ENCODE measurements at places on chromosomes 5 and 9.

DNA sequence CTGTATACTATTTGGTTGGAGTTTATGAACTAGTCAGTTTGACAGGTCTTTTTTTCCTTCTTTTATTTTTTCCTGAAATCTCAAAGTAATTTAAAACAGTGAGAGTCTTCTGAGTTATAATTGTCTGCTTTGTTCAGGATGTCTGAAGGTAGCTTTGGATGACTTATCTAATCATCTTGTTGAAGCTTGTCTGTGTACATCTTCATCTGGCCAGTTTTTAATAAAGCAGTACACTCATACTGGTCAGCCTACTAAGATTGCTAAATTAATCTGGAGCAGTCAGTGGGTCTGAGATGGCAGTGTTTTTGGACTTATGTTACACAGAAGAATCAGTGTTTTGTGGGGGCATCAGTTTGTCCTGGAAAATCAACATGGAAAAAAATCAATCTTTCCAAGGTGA lies 482.4 kb downstream of the CDH10 start:
- no peaks in the 10 kb centered on the region for H3K4me1 ChIP-seq
- no peaks in the 10 kb centered on the region for H3K27me3 ChIP-seq
- H3K27ac ChIP-seq: no peak overlapping the region
- H3K36me3 ChIP-seq: no peaks in the 10 kb centered on the region

DNA sequence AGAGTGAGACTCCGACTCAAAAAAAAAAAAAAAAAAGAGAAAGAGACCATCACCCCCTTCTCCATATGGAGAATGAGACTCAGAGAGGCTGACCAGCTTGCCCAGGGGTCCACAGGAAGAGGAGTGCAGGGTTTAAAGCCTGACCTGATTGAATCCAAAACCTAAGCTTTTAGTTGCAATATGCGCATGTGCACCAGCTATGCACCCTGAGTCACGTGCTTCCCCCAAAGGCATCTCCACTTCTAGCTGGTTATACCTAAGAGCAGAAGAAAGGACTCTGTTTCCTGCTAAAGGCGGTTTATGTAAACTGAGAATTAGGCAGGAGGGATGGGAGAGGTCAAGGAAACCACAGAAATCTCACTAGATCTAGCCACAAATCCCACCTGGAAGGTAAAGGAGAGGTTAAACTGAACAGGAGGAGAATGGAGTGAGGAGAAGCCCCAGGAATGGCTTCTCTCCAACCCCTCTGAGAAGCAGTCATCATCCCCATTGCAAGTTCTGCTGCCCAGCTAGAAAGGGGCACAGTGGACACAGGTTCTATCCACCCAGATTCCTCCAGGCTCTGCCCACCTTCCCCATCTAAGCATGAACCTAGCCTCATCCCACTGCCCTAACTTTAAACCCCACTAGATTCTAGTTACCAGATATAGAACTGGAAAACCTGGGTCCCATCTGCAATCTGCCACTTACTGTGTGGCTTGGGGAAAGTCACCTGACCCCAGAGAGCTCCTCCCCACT lies 171.3 kb downstream of the ACTL7B start:
- no peaks in the 10 kb centered on the region for H3K4me1 ChIP-seq
- no peaks in the 10 kb centered on the region for H3K36me3 ChIP-seq
- no peaks in the 10 kb centered on the region for H3K27me3 ChIP-seq
- H3K4me3 ChIP-seq: no peak overlapping the region
- DNase-seq: no peak

GRCh38 chr9:99167694-99168093 lies 54.0 kb downstream of the ALG2 start:
- no peak for DNase-seq
- H3K36me3 ChIP-seq: no peaks in the 10 kb centered on the region

GRCh38 chr5:180975338-180975737 lies 13.3 kb upstream of the BTNL3 start:
- no peak for DNase-seq
- H3K36me3 ChIP-seq: no peaks in the 10 kb centered on the region
- no peaks in the 10 kb centered on the region for H3K27me3 ChIP-seq
- H3K4me1 ChIP-seq: no peaks in the 10 kb centered on the region

- H3K4me3 ChIP-seq: no peak overlapping the region
- no peaks in the 10 kb centered on the region for H3K27me3 ChIP-seq
- peak; percentile 20 for DNase-seq
- no peaks in the 10 kb centered on the region for H3K36me3 ChIP-seq
These were observed 132.4 kb upstream of the EPB41L4A start for GRCh38 chr5:112551419-112552032.

DNA sequence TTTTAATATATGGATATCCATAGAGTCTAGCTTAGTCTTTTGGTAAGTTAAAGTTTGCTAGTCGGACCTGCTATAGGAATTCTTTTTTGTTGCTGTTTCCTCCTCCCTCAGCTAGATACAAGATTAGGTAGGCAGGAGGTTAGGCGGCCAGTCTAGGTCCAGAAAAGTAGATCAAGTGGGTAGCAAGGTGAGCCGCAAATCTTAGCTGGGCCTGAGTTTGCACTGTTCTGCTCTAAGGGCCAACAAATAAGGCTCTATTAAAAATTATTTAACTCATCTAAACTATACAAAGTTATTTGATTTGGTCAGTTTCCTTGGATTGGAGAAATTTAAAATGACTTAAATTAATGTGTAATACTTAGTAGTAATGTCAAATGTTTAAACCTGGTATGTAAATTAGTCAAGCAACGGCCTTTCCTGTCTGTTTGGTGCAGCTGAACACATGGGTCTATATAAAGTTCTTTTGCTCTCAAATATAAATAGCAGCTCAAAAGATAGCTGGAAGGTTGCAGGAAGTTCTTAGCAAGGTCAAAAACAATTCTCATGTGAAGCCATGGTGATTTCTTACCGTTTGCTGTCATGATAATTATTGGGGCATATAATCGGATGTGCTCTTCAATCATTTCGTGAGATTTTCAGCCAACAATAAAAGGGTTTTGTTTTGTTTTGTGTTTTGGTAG lies 72.0 kb downstream of the PRKACG start:
- no peak for DNase-seq
- no peaks in the 10 kb centered on the region for H3K4me1 ChIP-seq
- H3K4me3 ChIP-seq: no peak overlapping the region
- no peak overlapping the region for H3K27ac ChIP-seq

Measured in PC-9 (cell line).